ENCODE measurements at places on chromosomes 3 and 15.
A peak's percentile ranks its signal among the peaks of the same experiment; 100 is the strongest.

DNA sequence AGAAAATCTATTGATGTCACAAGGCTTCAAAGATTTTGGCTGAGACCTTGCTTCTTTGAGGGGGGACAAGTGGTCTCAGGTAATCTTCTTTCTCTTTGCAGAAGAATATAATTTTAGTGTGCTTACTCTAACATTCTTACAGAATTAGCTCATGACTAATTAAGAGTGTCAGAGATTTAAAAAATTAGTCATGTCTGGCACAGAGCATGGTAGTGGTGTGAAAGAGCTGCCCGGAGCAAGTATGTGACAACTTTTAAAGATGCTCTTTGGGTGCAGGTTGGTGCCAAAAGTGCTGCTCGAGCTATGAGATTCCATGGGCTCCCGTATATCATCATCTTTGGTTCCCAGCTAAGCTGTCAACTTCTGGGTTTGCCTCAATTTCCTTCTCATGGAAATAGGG is 31.1 kb downstream of the CYP19A1 start:
- no peak for DNase-seq

DNA sequence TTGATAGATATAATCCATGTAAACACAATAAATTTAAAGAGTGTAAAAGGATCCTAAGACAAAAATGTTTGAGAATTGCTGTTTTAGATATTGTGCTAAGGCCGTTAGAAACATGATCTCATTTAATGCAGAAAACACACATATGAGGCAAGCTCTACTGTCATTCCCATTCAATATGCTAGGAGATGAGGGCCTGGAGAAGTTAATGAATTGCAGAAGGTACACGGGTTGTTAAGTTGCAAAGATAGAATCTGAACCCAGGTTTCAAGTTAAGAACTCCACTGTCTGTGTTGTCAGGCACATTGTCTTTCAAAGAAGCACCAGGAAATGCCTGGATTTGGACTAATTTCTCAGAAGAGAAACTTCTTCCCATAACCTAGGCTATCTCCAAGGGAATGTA is 65.1 kb upstream of the SAMMSON start:
- DNase-seq, result no peak

GRCh38 chr15:70791259-70791658 is 27.9 kb upstream of the UACA start:
- DNase-seq, result no peak

- no peak for DNase-seq
These were observed 33.7 kb downstream of the CRTC3 start for GRCh38 chr15:90563463-90563862.

DNA sequence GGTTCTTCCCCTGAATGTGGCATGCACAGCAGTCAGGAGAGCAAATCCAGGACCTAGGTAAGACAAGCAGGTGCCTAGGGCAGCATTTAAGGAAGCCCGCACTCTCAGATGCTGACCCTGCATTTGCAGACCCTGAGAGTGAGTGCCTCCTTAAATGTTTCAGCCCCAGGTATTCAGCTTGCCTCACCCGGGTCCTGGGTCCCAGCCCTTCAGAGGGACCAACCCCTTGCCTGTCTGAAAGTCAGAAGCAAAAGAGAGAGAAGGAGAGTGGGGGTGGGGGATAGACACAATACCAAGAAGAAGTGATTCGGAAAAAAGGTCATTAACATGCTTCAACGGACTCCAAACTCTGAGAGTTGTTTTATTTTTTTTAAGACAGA is 75.0 kb downstream of the MEGF11 start:
- DNase-seq, result no peak

- DNase-seq, result no peak
These were observed 67.9 kb downstream of the CNTN4 start for GRCh38 chr3:2166552-2166951.

GRCh38 chr3:149765762-149766334 is 13.6 kb upstream of the COMMD2 start:
- no peak for DNase-seq

- DNase-seq, result no peak
These were observed 229.5 kb upstream of the ROPN1 start for GRCh38 chr3:124221422-124221821.

GRCh38 chr3:172709774-172710663 is 848 bp downstream of the NCEH1 start:
- DNase-seq, result no peak

DNA sequence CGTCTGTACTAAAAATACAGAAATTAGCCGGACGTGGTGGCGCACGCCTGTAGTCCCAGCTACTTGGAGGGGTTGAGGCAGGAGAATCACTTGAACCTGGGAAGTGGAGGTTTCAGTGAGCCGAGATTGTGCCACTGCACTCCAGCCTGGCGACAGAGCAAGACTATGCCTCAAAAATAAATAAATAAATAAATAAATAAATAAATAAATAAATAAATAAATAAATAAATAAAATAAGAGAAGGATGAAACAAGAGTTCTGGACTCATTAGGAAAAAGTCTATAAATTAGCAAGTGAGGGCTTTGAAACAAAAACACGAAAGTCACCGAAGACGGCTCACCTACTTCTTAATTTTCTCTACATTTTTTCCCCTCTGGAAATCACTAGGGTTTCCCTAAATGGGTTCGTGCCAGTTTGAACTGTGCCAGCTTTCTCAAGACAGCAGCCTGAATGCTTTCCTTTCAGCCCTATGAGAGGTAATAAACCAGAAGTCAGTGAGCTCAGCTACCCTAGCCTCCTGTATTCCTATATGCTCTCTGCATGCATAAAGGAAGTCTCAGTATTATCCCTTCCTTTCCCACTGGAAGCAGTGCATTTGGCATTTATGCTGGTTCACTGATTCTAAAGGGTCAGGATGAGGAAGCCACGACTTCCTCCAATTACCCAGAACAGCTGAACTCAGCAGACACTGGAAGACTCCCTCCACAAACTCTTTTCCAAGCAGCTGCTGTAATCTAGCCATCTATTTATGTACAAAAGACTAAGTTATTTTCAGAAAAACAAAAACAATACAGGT is 266.9 kb downstream of the ZBBX start:
- no peak for DNase-seq

DNA sequence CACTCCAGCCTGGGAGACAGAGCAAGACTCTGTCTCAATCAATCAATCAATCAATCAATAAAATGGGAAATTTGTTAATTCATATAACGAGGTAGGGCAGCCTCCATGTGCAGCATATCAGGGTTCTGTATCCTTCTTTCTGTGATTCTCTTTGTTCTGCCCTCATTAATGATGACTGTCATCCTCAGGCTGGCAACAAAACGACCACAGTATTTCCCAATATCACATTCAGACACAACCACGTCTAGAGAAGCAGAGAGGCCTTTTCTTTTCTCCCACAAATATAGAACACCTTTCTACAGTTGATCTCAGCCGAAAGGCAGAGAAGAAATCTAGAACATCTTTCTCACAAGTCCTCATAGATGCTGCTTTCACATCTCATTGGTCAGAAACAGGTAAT is 11.2 kb downstream of the CEP19 start:
- no peak for DNase-seq

- DNase-seq, result no peak
These were observed 83.7 kb upstream of the THBS1 start for GRCh38 chr15:39497016-39497758.

DNA sequence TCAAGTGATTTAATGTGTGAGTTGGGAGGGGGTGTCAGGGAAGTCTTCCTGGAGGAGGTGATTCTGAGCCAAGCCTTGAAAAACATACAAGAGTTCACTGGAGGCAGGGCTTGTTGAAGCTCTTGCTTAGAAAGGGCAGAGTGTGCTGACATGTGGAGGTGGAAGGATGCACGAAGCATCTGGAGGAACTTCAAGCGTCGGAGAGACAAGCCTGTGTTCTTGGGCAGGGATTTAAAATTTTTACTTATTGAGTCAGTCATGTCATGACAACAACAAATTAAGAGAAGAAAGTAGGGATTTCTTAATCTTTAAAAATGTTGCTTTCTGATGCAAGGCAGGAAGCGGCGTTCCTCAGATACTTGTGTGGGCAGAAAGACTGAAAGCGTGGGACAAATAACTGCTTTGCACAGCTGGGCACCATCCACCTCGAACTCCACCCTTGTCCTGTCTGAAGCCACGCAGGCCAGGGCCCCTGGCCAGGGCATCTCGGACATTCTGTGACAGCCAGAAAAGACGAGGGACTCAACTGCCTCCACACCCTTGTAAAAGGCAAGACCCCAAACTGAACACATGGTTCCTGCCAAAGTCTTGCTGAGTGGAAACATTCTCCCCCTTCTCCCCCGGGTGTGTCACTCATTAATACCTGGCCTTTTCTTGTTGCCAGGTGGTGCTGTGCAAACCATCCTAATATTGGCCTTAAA is 6.9 kb upstream of the IL16 start:
- DNase-seq, result no peak

DNA sequence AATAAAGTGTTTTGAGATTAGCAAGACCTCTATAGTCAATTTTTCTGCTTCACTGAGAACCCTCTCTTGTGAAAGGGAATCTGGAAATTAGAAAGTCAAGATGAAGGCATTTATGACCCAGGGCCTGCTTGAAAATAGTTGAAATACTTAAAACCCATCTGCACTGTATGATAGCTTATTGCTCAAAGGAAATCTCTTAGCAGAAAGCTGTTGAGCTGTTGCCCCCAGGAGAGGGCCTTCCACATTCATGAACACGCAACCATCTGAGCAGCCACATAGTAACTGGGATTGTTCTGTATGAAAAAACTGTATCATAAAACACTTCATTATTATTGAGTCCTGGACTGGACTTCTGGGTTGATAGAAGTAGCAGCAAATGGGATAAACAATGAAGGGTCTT is 106.4 kb upstream of the PTX3 start:
- no peak for DNase-seq

GRCh38 chr3:42130007-42130328 is 38.8 kb downstream of the TRAK1 start:
- no peak for DNase-seq

DNA sequence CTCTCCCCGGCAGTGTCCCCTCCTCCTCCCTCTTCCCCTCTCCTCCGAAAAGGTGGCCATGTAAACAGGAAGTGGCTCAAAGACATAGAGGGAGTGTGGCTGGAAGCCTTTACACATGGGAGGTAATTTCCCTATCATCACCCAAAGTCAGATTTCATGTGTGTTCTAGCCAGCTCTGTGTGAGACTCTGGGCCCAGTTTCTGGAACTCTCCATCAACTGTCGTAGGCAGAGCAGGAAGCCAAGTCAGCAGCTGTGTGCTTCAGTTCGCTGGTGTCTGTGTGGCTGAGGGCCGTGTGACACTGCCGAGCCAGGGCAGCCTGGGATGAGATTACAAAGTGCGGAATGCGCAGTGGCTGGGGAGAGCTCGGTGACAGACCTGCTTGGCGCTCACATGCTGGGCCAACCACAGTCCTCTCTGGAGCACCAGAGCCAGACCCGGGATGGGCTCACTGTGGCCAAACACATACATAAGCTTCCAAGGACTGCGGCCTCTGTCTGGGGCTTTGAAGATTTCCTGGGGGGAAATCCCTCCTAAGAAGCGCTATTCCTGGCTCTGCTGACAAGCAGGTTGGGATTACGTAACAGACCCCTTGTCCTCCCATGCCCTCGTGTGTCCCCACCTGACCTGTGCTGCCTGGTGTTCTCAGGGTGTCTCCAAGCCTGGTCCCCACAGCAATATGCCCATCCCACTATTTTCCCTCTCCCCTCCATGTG is 50.7 kb downstream of the UMPS start:
- no peak for DNase-seq

- no peak for DNase-seq
These were observed 55.0 kb upstream of the DCP1A start for GRCh38 chr3:53402326-53402725.

GRCh38 chr3:138187296-138188012 is at the start of gene ARMC8:
TSS of gene ARMC8 (plus strand) at chr3:138187301. CDS start at chr3:138187555, 254 bp downstream.
- peak; percentile 23 for DNase-seq

GRCh38 chr3:17745301-17745700 is 2.9 kb upstream of the TBC1D5 start:
- no peak for DNase-seq

DNA sequence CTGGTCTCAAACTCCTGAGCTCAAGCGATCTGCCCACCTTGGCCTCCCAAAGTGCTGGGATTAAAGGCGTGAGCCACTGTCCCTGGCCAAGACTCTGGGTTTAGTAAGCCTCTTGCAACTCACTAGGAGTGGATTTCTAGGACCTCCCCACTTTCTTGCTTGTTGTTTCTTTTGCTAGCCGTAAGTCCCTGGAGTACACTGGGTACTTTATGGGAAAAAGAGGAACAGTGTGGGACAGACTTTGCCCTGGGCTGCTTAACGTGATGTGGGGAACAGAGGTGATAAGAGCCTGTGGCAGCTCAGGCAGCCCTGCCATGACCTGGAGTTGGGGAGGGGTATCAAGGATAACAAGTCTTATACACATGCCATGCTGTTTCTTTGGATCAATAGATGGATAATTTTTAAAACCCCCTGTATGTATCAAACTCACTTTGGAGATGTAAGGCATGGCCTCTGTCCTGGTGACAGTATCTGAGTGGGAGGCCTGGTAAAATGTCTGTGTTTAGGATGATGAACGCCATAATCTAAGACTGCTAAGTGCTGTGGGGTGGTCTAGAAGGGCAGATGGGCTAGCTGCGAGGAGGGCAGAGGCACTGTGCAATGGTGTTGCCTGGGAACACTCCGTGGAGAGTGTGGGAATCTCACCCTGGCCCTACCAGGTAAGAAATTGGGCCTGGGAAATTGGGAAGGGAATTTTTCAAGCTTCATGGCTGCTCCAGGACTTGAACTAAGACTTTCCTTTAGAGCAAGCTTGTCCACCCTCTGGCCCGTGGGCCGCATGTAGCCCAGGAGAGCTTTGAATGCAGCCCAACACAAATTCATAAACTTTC is 54.8 kb downstream of the SMAD3 start:
- DNase-seq, result no peak

GRCh38 chr3:78838362-78838761 is 929.4 kb downstream of the ROBO1 start:
- DNase-seq, result no peak

DNA sequence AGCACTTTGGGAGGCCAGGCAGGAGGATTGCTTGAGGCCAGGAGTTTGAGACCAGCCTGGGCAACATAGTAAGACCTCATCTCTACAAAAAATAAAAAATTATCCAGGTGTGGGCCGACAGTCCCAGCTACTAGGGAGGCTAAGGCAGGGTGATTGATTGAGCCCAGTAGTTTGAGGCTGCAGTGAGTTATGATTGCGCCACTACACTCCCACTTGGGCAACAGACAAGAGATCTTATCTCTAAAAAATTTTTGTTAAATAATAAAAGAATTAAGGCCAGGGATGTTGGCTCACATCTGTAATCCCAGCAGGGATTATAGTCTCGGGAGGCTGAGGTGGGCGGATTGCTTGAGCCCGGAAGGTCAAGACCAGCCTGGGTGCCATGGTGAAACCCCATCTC is 25.8 kb upstream of the NFKBIZ start:
- DNase-seq, result no peak

- no peak for DNase-seq
These were observed 94.8 kb upstream of the ANKRD28 start for GRCh38 chr3:15892311-15893227.
